GM23338 (cell line): ENCODE measurements at places on chromosomes 1 and 21. TPM values are rescaled to one million over a fixed set of nuclear protein-coding genes. Genes with fewer than 3 reads are reported as not detected.
A peak's percentile ranks its signal among the peaks of the same experiment; 100 is the strongest.

GRCh38 chr1:65309304-65310077, at the start of gene DNAJC6:
Gene DNAJC6 (plus strand): TSS chr1:65309543. CDS start chr1:65309746, 203 bp downstream.
- H3K36me3 ChIP-seq = no peaks in the 10 kb centered on the region
- DNase-seq = peak; percentile 93
- no peak within 1 kb of the TSS; the same call in 1 of the 2 replicates for H3K27ac ChIP-seq
- peaks cover 38% of the 10 kb centered on the region for H3K27me3 ChIP-seq

- no peaks in the 10 kb centered on the region for H3K27me3 ChIP-seq
- no peak overlapping the region for H3K4me3 ChIP-seq
- no peaks in the 10 kb centered on the region for H3K36me3 ChIP-seq
- peaks cover 11% of the 10 kb centered on the region; the same call in 1 of the 2 replicates for H3K4me1 ChIP-seq
- DNase-seq = no peak
- no peak overlapping the region for H3K27ac ChIP-seq
Observed at GRCh38 chr1:229286099-229286766, 15.3 kb downstream of the RAB4A start.

DNA sequence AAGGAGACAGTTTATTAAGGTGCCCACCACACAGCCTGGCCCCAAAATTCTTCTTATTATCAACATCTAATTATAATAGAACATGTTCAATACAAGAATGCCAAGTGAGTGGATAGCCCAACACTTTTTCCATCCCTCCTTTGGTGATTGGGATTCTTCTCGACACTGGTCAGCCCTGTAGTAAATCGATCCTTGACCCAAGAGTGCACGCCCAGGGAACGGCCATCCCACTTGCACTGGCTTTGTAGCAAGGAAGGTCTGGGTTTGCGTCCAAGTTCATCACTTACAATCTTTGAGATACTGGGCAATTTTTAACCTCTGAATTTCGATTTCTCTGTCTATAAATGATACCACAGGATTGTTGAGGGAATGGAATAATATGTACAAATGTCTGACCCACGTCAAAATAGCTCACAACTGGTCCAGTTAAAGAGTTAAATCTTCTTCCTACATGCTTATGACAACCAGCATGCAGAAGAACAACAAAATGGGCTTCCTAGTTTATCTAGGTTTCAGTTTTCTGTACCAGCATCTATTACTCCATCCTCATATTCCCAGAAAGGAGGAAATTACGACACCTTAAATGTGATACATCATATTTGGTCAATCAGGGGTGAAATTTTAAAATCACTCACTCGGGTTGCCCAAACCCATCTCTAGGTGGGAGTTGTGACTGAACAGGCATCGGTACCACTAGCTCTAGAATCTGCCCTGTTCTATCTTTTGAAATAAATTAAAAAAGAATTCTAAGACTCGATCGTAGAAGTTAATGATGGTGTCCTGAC, 161.8 kb downstream of the CLIC6 start:
- H3K27me3 ChIP-seq = no peaks in the 10 kb centered on the region
- peaks cover 6% of the 10 kb centered on the region for H3K4me1 ChIP-seq
- H3K36me3 ChIP-seq = no peaks in the 10 kb centered on the region
- H3K27ac ChIP-seq = no peak overlapping the region
- no peak for DNase-seq

DNA sequence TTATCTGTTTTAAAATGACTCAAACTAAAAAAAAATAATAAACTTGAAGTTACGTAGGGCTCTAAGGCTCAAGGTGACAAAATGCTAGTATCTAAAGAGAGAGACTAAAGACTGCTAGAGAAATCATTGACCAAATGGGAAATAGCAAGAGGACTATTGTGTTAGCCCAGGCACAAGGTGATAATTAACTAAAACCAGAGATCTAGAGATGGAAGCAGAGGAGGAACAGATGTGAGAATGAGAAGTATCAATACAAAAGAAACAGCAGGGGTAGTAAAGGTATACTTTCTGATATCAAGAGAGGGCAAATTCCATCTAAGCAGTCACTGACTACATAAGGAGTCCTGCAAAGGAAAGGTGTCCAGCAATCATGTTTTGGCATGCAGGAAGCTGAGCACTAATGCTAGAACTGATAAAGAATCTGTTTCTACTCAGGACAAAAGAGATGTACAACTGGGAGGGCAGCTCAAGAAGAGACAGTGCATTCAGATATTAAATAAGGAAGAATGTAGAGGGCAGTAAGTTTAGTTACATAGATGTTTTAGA, 100.2 kb upstream of the GNG4 start:
- no peaks in the 10 kb centered on the region for H3K36me3 ChIP-seq
- H3K4me1 ChIP-seq = no peaks in the 10 kb centered on the region
- no peak overlapping the region for H3K27ac ChIP-seq
- no peaks in the 10 kb centered on the region for H3K27me3 ChIP-seq
- no peak for DNase-seq

DNA sequence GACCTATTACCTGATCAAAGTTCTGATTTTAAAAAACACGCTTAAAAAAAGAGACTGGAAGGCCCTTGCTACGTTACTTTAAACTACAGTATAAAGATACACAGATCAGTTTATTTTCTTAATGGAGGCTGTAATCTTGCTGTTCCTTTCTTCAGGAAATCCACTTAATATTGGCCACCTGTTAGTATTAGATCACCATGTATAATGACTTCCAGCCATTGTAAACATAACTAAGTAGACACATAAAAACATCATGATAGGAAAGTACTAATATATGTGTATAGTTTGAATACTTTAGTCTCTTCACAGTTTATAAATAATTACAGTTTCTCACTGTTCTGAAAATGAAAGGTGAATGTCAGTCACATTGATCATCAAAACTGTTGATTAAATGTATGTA, 68.6 kb downstream of the ADGRL2 start:
- 0 out of 2 replicates have a peak, but pooled peaks cover 5% of the 10 kb centered on the region for H3K4me1 ChIP-seq
- H3K4me3 ChIP-seq = no peak overlapping the region
- no peaks in the 10 kb centered on the region for H3K27me3 ChIP-seq
- no peaks in the 10 kb centered on the region for H3K36me3 ChIP-seq
- no peak for DNase-seq

DNA sequence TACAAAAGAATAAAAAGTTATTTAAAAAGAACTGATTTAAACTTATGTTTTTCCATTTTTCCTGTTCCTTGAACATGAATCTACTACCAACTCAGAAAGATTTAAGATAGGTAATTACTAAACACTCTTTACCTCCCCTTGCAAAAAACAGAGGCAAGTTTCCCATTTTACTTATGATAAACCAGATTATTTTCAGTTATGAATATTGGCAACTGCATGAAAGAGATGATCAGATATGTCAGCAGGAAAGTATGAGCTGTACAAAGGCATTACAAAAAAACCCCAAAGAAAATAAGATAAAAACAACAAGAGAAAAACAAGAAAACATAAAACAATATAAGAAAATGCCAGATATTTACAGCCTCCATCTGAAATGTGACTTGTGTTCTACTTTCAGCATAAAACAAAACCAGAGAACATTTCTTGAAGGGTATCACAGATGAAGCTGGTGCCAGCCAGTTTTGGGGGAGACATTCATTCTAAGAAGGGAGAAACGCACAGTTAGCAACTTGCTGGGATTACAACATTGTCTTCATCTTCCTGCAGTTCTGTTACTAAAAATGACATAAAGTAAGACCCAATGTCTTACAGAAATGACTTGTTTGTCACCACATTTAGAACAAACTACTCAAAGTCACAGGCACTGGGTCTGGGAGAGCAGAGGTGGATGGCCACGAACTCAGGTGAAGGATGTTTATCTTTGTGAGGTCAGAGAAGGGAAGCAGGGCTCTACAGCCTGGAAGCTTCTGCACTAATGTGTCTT, 19.1 kb downstream of the ZC3H12A start:
- H3K27me3 ChIP-seq = no peaks in the 10 kb centered on the region
- H3K36me3 ChIP-seq = peaks cover 6% of the 10 kb centered on the region
- no peak overlapping the region for H3K27ac ChIP-seq
- no peaks in the 10 kb centered on the region for H3K4me1 ChIP-seq
- no peak overlapping the region for H3K4me3 ChIP-seq

DNA sequence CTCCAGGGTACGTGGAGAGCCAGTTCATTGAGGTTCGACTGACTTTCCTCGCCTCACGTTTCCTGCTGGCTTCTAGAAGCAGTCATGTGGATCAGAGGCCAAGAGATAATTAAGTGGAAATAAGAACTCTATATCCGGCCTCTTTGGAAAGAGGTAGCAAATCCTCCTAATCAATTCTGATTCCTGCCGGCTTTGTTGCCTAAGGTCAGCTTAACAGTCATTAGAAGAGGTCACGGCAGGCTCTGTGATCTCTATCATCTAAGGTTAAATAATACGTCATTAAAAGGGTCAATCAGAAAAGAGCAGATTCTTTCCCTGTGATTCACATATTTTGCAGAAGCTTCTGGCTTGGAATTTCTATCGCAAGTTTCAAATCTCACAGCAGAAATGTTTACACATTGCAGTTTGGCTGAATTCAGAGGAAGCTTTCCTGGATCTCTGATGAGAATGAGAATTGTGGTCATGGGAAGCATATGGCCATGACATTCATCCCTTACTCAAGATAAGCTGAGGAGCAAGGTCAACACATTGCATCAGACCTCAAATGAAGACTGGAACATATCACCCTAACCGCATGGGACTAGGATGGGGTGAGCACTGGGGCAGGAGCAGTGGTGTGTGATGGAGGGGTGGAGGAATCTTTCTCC, 189.4 kb downstream of the PBX1 start:
- DNase-seq = no peak
- H3K4me3 ChIP-seq = no peak overlapping the region
- no peaks in the 10 kb centered on the region for H3K36me3 ChIP-seq
- peaks cover 5% of the 10 kb centered on the region; the same call in 1 of the 2 replicates for H3K4me1 ChIP-seq

DNA sequence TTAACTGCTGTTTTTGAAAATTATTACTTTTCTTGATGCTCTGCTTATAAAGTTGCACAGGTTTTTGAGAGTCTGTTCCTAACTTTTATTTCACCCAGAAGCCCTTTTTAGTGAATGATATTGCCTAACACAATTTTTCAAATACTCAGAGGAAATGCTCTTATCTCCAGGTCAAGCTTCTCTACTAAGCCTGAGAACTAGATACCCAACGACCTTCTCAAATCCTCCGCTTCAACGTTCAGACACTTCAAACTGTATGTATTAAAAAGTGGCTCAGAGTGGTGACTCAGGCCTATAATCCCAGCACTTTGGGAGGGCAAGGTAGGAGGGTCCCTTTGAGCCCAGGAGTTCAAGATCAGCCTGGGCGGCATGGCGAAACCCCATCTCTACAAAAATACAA, 88.5 kb downstream of the ASH1L start:
- no peak for DNase-seq
- no peak overlapping the region for H3K27ac ChIP-seq
- no peaks in the 10 kb centered on the region for H3K27me3 ChIP-seq

DNA sequence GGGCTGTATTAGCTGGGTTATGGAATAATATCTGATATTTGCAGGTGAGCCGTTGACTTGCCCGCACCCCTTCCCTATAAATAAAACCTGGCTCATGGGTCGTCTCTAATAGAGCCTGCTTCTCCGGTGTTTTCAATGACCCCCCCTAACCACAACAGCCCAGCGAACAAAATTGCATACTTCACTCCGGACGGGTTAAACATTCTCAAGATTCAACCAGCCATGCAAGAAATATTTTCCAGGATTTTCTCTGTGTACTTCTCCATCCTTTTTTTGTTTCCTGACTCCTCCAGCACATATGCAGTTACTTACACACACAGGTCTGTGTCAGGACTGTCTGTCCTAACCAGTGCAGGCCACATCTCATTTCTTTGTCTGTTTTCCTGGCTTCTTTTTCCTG, 267.7 kb downstream of the ZNF648 start:
- H3K36me3 ChIP-seq = no peaks in the 10 kb centered on the region
- H3K27ac ChIP-seq = no peak overlapping the region
- DNase-seq = no peak
- H3K27me3 ChIP-seq = no peaks in the 10 kb centered on the region

- no peaks in the 10 kb centered on the region for H3K27me3 ChIP-seq
- no peaks in the 10 kb centered on the region for H3K36me3 ChIP-seq
- H3K4me1 ChIP-seq = peaks cover 6% of the 10 kb centered on the region; the same call in 1 of the 2 replicates
- H3K27ac ChIP-seq = no peak overlapping the region
- no peak for DNase-seq
- H3K4me3 ChIP-seq = no peak overlapping the region
Observed at GRCh38 chr1:166272155-166272554, 105.4 kb upstream of the FAM78B start.

DNA sequence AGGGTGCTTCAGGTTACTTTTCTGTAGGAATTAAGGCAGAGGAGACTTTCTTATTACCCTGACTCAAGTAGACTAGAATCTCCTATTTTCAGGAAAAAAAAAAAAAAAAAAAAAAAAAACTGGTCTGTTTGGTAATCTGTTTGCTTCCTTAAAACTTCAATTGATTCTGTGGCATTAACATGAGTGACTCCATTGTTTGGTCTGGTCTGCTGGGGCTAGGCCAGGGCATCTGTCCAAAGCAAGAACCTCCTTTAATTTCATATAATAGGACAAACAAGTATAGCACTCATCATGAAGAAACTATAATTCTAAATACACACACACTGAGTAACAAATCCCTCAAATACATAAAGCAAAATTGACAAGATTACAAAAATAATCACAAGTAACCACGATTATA, 32.9 kb upstream of the LRRC7 start:
- peaks cover 11% of the 10 kb centered on the region; the same call in 1 of the 2 replicates for H3K4me1 ChIP-seq
- no peak overlapping the region for H3K4me3 ChIP-seq
- no peak for DNase-seq
- H3K27ac ChIP-seq = no peak overlapping the region

GRCh38 chr1:43545695-43546387, 15.2 kb downstream of the PTPRF start:
- peak overlapping the region; percentile 35 for H3K4me3 ChIP-seq
- peaks cover 53% of the 10 kb centered on the region for H3K4me1 ChIP-seq
- 0 out of 2 replicates have a peak overlapping the region, but pooled peaks have one; percentile 45 for H3K27ac ChIP-seq
- H3K36me3 ChIP-seq = no peaks in the 10 kb centered on the region; the same call in 1 of the 2 replicates
- DNase-seq = peak; percentile 99

DNA sequence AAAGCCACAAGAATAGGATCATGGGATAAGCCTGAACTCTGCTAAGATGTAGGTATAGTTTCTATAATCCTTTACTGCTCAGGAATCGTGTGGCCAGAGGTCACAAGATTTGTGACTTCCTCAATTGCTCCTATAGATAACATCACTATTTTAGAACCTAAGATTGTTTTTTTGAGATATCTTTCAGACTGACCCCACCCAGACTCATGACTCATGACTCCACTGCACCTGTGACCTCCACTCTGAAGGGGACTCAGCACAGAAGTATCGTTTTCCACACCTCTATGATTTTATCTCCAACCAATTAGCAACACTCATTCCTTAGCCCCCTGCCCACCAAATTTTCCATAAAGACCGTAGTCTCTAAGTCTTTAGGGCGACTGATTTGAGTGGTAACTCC, 124.5 kb upstream of the KCNK1 start:
- DNase-seq = no peak
- no peak overlapping the region for H3K4me3 ChIP-seq
- H3K36me3 ChIP-seq = peaks cover 5% of the 10 kb centered on the region; the same call in 1 of the 2 replicates

Gene COL16A1
- total RNA-seq = 13.2 and 15.7 TPM in 2 replicates

Gene PIGM
- total RNA-seq = 4.6 and 5.0 TPM in 2 replicates

Gene LAPTM5
- not detected in 2 replicates for total RNA-seq

Gene NBPF10
- 0.31 and 0.38 TPM in 2 replicates for total RNA-seq

Gene MARK1
- 13.6 and 13.9 TPM in 2 replicates for total RNA-seq

Gene ZSWIM5
- total RNA-seq = 2.6 and 3.6 TPM in 2 replicates

Gene SMCP
- not detected in 2 replicates for total RNA-seq

Gene DNALI1
- total RNA-seq = 5.4 TPM in 2 replicates

Gene GLUL
- total RNA-seq = 356 and 359 TPM in 2 replicates
